ENCODE measurements at places on chromosomes 2 and 18. TPM values are rescaled to one million over a fixed set of nuclear protein-coding genes. Genes with fewer than 3 reads are reported as not detected.

The HOXD8 gene
- total RNA-seq: not detected

The ALKAL2 gene
- 0.48 TPM for total RNA-seq

The AGXT gene
- not detected for total RNA-seq

The IL37 gene
- 0.55 TPM for total RNA-seq

The PLCL1 gene
- total RNA-seq: not detected

The DAPL1 gene
- total RNA-seq: not detected

The DUSP19 gene
- total RNA-seq: 1.2 TPM

The LYPD6B gene
- total RNA-seq: 2.0 TPM

The METTL21A gene
- 68.6 TPM for total RNA-seq

The RNF125 gene
- total RNA-seq: 9.4 TPM

The CBLN2 gene
- not detected for total RNA-seq

The IKZF2 gene
- total RNA-seq: 1.9 TPM
